Left lung (tissue), 14 donors: ENCODE measurements at places on chromosomes 2 and 18.

- no peaks in the 10 kb centered on the region for H3K27me3 ChIP-seq
- no peaks in the 10 kb centered on the region for H3K4me1 ChIP-seq
- no peak overlapping the region for H3K4me3 ChIP-seq
- no peaks in the 10 kb centered on the region for H3K36me3 ChIP-seq
- peak; percentile 27 for DNase-seq
- H3K27ac ChIP-seq, result no peak overlapping the region
Observed at GRCh38 chr2:144111437-144111836, 408.5 kb downstream of the ZEB2 start.

- no peak for DNase-seq
- no peaks in the 10 kb centered on the region for H3K4me1 ChIP-seq
- H3K27ac ChIP-seq, result no peak overlapping the region
- no peaks in the 10 kb centered on the region for H3K36me3 ChIP-seq
- H3K4me3 ChIP-seq, result no peak overlapping the region
Observed at GRCh38 chr2:29325544-29325943, 210.3 kb downstream of the CLIP4 start.

GRCh38 chr2:214856137-214856536, 46.7 kb upstream of the BARD1 start:
- H3K4me3 ChIP-seq, result no peak overlapping the region
- no peak overlapping the region for H3K27ac ChIP-seq
- H3K36me3 ChIP-seq, result no peaks in the 10 kb centered on the region
- no peaks in the 10 kb centered on the region for H3K27me3 ChIP-seq

DNA sequence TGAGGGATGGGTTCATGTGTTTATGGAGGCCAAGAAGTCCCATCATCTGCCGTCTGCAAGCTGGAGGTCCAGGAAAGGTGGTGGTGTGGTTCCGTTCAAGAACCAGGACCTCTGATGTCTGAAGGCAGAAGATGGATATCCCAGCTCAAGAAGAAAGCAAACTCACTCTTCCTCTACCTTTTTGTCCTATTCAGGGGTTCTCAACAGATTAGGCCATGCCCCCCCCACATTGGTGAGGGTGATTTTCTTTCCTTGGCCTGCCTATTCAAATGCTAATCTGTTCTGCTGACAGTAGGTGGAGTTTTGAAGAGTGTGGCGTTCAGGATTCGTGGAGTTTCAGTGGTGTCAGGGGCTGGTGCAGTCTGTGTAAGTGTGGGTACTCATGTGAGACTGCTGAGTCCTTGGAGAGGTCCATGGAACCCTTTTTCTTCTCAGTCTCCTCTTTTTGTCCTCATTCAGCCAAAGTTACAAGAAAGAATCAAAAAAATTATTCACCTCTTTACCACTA, 5.9 kb downstream of the MSL3B start:
- DNase-seq, result no peak
- H3K4me1 ChIP-seq, result peaks cover 5% of the 10 kb centered on the region
- no peak overlapping the region for H3K4me3 ChIP-seq
- no peaks in the 10 kb centered on the region for H3K36me3 ChIP-seq
- H3K27me3 ChIP-seq, result no peaks in the 10 kb centered on the region
